ENCODE measurements at places on chromosomes 6 and 20. TPM values are rescaled to one million over a fixed set of nuclear protein-coding genes. Genes with fewer than 3 reads are reported as not detected.

- peak; percentile 50 for DNase-seq
- H3K27ac ChIP-seq, result no peak overlapping the region
- no peaks in the 10 kb centered on the region for H3K36me3 ChIP-seq
- no peak overlapping the region for H3K4me3 ChIP-seq
- no peaks in the 10 kb centered on the region for H3K27me3 ChIP-seq
These were observed 37.9 kb upstream of the JARID2 start for GRCh38 chr6:15207923-15208322.

GRCh38 chr20:25984933-25985332 lies 288.3 kb upstream of the ZNF337 start:
- H3K4me3 ChIP-seq, result peak overlapping the region; percentile 23
- H3K27ac ChIP-seq, result no peak overlapping the region
- H3K27me3 ChIP-seq, result peaks cover 5% of the 10 kb centered on the region
- H3K4me1 ChIP-seq, result no peaks in the 10 kb centered on the region

- H3K27ac ChIP-seq, result no peak overlapping the region
- H3K4me1 ChIP-seq, result 0 out of 2 replicates have a peak, but pooled peaks cover 2% of the 10 kb centered on the region
- H3K36me3 ChIP-seq, result no peaks in the 10 kb centered on the region
These were observed 232.4 kb downstream of the ZFAND3 start for GRCh38 chr6:38051819-38052434.

GRCh38 chr6:122399348-122400120 lies at the start of gene HSF2:
HSF2 (plus strand) TSS chr6:122399652; CDS start chr6:122399738, 86 bp downstream.
- peak within 1 kb of the TSS; percentile 84 for H3K27ac ChIP-seq
- DNase-seq, result peak; percentile 99
- H3K4me3 ChIP-seq, result peak within 1 kb of the TSS; percentile 94
- no peaks in the 10 kb centered on the region for H3K4me1 ChIP-seq
- no peaks in the 10 kb centered on the region for H3K36me3 ChIP-seq

GRCh38 chr6:146905181-146905704 lies 299.0 kb upstream of the STXBP5 start:
- DNase-seq, result peak; percentile 42
- H3K27me3 ChIP-seq, result no peaks in the 10 kb centered on the region
- H3K4me3 ChIP-seq, result no peak overlapping the region
- H3K4me1 ChIP-seq, result peaks cover 4% of the 10 kb centered on the region
- H3K36me3 ChIP-seq, result no peaks in the 10 kb centered on the region

Gene PHACTR3
- total RNA-seq, result not detected

Gene SYCP2
- total RNA-seq, result 0.56 TPM
